ENCODE measurements at places on chromosomes 6 and 20. TPM values are rescaled to one million over a fixed set of nuclear protein-coding genes. Genes with fewer than 3 reads are reported as not detected.
A peak's percentile ranks its signal among the peaks of the same experiment; 100 is the strongest.

The ADAM33 gene
- 0.22 TPM for polyA plus RNA-seq

The SSR1 gene
- polyA plus RNA-seq = 91.0 TPM

The CPNE5 gene
- 0.03 TPM for polyA plus RNA-seq

The SIRPB1 gene
- 0.56 TPM for polyA plus RNA-seq

The TFEB gene
- 4.3 TPM for polyA plus RNA-seq

The GSTA3 gene
- polyA plus RNA-seq = not detected

The OPRM1 gene
- polyA plus RNA-seq = not detected

- no peak for DNase-seq
These were observed 151.5 kb downstream of the PRL start for GRCh38 chr6:22145376-22145775.

DNA sequence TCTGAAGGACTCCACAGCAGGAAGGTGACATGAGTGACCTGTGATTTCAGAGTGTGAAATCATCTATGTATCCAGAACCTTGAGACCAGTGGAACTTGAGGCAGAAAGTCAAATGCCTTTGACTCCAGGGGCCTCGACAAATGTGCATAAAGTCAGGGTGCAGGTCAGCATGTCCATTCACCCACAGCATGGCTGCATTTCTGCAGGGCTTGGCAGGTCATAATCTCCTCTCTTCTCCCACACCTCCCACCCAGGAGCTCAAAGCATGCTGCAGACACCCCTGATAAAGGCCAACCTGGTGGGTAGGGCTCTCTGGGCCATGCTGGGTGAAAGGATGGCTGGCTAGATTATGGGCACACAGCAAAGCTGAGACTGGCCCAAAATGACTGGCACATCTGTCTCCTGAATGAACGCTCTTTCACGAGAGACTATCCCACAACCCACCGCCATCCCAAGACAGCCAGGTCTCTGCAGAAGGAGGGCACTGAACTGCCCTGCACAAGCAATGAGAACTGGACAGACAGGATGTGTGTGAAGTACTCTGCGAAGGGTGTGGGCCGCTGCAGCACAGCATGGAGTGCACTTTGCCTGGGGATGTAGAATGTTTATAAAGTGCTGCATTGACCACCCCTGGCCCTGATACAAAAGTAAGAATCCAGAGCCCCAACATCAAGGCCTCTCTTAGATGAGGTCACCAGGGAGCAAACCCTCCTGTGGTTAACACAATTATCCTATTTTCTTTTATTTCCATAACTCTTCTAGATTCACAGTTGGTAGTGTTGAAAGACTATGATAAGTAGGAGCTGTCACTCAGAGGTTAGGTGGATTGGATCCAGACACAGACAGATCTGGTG lies 78.2 kb upstream of the NXT1 start:
- DNase-seq = no peak

DNA sequence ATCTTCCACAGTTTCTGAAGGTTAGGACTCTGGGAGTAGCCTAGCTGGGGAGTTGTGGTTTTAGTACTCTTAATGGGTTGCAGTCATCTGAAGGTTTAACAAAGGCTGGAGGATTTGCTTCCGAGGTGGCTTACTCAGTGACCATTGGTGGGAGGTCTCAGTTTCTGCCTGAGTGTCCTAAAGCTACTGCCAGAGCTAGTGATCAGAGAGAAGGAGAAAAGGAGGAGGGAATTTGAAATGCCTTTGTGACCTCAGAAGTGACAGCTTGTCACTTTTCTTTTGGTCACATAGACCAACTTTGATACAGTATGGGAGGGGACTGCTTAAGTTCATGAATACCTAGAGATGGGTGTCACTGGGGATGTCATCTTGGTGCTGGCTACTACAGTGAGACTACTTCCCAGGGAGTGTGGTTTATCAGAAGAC lies 41.3 kb downstream of the NCOA3 start:
- DNase-seq = no peak

GRCh38 chr20:1214838-1215261 lies 11.0 kb upstream of the RAD21L1 start:
- no peak for DNase-seq

DNA sequence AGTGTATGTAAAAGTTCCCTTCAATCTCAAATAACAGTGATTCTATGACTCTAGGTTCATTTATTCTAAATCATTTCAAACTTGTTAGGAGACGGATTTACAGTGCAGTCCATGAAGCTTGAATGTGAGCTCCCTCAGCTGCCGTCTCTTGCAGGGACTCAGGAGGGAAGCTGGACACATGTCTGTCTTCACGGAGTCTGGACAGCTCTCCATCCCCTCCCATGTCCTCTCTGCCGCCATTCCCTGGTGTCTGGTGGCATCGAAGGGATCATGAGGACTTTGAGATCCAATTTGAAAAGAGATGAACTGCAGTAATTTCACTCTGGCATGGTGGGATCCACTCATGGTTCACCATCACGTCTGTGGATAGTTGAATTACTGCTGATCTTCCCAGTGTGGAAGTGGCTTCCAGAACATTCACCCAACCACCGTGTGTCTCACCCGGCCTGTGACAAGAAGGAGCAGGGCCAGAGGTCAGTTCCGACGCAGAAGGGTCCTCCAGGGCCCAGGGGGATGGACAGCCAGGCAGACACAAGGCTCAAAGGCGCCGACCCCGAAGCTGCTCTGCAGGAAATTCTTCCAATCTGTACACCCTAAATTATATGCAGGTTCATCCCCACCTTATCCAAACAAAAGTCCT lies 370.1 kb downstream of the THBS2 start:
- DNase-seq = no peak

GRCh38 chr20:10710991-10711775 lies 37.4 kb upstream of the JAG1 start:
- DNase-seq = peak; percentile 71

DNA sequence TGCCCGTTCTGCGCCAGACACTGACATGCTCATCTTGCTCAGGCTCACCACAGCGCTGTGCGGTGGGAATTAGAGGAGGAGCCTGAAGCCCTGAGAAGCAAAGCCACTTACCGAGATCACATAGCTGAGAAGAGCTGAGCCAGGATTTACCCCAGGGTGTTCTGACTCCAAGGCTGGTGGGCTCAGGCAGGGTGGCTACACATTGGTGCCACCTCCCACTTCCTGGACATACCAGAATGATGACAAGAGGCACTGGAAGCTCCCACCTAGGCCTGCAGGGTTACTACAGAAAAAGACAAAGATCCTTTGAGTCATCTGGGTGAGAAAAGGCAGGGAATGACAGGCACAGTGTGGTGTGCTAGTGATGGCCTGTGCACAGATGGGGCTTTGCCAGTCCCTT lies 24.4 kb upstream of the FKBP1A start:
- no peak for DNase-seq

GRCh38 chr20:45346291-45346718 lies 1.9 kb downstream of the SDC4 start:
- no peak for DNase-seq

DNA sequence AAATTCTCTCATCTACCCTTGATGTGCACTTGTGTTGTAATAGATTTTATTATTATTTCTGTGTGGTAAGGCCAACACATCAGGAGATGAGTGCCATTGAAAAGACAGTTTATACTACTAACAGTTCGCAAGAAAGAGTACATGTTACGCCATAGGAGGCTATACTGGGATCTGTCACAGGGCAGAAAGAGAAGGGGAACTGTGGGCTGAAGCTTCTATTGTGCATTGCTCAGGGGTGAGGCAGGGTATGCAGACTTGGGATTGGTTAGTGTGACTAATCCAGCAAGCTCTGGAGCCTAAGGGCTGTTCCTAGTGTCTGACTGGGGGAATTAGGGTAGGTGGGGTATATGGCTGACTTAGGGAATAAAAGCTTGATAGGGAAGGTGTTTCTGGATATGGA lies 50.9 kb downstream of the GPR63 start:
- DNase-seq = no peak

- no peak for DNase-seq
These were observed 11.8 kb downstream of the RPL7L1 start for GRCh38 chr6:42891199-42891722.

DNA sequence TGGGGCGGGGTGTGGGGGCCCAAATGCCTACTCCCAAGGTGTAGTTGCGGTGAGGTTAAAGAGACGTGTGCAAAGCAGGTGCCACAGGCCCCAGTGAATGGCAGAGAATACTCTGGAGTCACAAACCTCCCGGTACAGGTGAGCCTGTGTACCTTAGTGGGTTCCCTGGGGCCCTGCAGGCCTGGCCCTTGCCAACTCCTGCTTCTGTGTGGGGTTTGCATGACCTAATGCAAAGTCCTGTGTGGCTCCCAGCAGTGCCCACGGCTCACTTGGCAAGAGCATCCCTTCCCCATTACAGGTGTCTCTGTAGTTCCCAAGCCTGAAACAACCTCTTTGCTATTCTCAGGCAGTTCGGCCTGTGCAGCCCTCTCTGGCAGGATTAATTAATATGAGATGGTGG lies 17.5 kb downstream of the SPDEF start:
- no peak for DNase-seq

- DNase-seq = no peak
These were observed 113.7 kb upstream of the JARID2 start for GRCh38 chr6:15132167-15132566.

DNA sequence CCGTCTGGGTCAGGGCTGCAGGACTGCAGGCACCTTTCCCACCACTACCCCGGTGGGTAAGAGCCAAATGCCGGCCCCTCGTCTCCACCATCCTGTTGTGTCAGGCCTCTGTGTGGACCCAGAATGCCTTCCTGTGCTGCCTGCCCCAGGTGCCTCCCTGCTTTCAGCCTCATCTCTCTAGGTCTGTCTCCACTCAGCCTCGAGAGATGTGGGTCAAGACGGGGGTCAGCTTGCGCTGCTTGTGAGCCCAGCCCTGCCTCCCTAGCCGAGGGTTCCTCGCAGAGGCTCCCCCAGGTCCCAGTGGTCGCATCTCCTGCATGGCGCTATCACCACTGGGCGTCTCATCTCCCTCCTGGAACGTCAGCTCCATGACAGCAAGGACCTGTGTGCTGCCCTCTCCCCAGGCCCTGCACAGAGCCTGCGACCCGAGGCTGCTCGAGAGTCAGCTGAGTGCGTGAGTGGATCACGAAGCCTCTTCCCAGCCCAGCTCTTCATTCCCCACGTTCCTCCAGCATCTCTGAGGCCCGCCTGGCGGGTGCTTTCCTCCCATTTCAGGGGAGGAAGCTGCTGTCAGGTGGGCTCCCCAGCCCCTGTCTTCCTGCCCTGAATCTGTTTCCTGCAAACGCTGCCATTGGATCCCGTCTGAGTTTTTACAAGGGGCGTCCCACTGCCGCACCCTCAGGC lies 38.7 kb upstream of the ZBP1 start:
- no peak for DNase-seq

- no peak for DNase-seq
These were observed 216.5 kb upstream of the TENT5A start for GRCh38 chr6:81969011-81969410.

DNA sequence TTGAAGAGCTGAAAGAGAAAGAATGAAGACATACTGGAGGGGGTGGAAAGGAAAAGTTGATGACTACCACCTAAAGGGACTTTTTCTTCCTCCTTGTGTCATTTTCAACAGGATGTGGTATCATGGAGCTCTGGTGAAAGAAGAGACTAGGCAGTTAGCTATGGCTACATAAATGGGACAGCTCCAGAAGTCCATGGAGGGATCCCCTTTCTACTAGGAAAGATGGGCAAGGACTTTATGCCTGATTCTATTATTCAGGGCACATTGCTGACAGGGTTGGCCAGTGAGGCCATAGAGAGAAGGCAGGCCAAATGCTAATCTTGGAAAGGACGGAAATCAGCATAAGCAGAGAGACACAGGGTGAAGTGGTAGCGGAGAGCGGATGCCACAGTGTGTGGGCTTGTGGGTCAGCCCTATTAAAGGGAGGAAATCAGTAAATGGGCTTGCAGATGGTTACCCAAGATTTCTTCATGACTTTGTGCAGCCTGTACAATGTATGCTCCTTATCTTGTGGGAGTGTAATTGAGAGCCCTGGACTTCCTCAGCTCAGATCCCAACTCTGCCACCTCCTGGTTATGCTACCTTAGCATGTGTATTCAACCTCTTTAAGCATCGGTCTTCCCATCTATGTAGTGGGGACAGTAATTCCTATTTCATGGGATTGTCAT lies 77.4 kb upstream of the TMEM170B start:
- DNase-seq = no peak

- DNase-seq = peak; percentile 19
These were observed 192.5 kb downstream of the PTPRK start for GRCh38 chr6:128327890-128328289.

DNA sequence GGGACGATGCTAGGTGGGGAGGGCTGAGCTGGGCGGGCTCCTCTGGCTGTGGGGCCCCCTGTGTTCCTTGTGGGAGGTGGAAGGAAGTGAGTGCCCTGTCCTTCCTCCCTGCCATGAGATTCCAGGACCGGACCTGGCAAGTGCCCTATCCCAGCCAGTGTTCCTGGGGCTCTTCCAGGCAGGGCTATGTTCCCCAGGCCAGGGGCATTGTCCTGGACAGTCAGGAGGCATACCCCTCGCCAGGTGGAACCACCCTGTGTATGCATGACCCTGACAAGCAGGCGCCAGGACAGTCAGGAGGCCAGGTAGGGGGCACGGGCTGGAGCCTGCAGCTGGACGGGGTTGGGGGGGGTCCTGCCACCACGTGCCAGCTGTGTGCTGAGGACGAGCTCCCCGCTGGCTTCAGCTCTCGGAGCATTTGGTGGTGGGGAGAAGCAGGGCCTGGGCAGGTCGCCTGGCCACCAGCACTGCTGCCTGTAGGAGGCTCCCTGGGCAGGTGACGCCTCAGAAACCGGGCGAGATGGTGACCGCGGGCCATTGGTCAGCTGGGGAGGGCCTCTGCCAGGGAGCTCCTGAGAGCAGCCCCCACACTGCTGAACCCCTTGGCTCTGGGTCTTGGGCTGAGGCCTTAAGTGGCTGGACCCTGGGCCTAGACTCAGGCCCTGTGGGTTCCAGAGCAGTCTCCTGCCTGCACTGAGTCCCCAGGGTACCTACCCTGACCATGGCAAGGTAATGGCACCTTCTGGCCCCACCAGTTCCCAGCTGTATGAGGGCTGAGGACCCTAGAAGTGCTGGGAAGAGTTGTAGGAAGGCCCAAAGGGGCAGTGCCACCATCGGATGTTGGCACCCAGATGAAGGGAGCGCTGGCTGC lies 694 bp downstream of the SLC17A9 start:
- DNase-seq = no peak

- no peak for DNase-seq
These were observed 11.0 kb downstream of the SLC29A1 start for GRCh38 chr6:44234101-44235025.

DNA sequence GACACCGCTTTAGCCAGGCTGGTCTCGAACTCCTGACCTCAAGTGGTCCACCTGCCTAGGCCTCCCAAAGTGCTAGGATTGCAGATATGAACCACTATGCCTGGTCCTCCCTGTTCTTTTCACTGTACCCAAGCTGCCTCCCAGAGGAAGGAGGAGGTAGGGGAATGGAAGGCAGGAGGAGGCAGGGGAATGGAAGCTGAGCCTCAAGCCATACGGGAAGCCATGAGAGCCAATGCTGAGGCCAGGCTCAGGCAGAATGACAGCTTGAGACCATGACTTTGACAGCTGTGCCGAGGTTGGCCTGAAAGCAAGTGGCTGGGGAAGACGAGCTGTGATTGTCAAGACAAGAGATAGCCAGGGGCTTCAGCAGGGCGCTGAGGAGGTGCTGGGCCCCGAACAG lies 13.6 kb upstream of the ZNF335 start:
- peak; percentile 52 for DNase-seq

Data from A549 (cell line).